Breast epithelium (tissue), 4 donors: ENCODE measurements at places on chromosomes 4 and X.

GRCh38 chrX:87583679-87584078 is 66.1 kb downstream of the KLHL4 start:
- DNase-seq = no peak

DNA sequence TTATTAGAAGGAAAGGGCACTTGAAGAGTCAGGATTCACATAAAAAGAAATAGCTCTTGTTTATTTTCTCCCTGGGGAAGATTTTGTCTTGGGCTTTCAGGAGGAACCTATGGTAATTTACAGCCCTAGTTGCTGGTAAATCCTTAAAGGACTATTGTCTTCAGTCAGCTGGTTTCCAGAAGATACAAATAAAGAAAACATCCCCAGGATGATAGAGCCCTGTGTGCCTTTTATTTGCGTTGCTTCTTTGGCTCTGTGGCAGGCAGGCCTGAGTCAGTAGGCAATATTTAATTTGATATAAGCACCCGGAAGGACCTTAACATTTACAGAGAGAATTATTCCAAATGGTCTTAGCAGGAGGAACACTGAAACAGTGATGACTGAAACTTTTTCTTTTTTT is 131.0 kb upstream of the SLC34A2 start:
- no peak for DNase-seq

DNA sequence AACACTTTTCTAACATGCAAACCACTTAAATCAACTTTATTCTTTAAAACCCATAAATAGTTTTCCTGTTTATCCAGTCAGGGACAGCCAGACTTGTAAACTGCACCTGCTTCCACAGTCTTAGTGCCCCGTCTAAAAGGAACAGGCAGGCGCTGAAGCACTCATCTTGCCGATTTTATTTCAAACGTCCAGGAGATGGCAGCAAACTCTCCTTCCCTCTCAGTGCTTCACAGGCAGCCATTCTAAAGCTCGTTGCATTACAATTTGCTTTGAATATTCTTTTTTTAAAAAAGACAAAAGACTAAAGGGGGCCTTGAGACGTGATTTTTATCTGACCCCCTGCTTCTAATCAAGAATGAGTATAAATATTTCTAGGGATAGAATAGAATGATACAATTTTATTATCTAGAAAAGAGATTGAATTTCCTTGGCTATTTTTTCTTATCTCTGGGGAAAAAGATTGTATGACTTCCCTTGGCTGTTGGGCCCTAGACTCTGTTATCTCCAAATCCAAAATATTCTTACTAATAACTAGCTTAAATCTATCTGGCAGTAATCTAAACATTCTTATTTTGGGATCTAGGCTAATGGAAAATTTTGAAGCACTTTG is 93.6 kb upstream of the MYOZ2 start:
- DNase-seq = no peak

DNA sequence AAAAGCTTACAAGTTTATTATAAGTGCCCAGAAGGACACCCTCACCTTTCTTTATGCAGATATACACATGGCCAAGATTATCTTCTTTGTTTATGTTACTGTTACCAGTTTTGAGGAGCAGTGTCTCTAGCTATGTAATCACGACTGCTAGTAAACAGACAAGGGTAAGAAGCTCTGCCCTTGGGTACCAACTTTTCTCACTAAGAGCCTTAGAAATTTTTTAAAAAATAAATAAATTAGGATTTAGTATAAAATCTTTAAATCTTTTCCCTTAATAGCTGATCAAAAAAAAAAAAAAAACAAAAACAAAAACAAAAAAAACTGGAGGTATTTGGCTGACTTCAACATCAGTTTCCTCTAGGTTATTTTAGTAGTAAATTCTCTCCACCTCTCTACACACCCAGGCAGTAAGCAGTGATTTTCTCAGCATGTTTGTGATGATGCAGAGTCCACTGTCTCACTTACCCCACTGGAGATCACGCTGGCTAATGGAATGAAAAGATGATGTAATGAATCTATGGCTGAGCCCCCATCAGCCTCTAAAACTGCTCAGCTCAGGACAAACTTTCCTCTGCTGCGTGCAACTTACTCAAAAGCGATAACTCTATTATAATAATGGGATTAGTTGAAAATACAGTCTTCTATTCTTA is 125.9 kb downstream of the FRYL start:
- DNase-seq = no peak

DNA sequence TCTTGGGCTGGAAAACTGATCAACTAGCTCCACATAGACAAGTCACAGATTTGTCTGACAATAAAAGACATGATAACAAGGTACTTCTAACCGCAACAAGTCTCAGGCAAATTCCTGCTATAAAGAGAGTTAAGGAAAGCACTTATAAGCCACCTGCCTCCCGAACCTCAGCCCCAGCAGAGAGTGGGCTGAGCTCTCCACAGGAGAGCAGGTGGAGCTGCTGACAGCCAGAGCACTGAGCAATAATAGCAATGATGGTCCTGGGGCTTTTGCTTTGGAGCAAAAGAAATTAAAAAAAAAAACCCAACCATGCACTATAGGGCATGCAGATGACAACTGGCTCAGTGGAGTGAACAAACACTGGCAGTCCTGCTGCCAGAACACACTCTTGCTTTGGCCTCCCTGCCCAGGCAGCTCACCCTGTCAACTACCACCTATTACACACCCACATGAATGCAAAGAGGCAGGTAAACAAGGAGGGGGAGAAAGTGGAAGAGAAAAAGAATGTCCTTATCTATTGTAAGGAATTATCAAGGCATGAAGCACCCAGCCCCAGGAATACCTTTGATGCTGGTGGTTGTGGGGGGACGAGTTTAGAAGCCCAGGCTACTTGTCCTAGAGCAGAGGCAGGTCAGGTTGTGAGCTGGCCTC is 135.8 kb upstream of the DGKK start:
- no peak for DNase-seq

DNA sequence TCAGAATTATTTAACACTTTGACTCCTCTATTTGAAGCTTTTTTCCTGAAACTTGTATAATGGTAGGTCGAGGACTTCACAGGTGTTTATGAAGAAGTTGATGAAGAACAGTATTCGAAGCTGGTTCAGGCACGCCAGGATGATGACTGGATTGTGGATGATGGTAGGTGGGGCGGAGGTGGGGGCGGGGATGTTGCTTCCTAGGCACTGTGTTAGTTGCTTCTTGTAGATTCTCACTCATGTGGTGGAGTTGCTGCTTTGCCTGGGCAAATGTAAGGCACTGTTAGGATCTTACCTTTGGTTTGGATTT is 9.4 kb downstream of the POLA1 start:
- no peak for DNase-seq

- DNase-seq = no peak
Observed at GRCh38 chrX:274904-275475, 6.2 kb upstream of the PLCXD1 start.

GRCh38 chr4:172657081-172657480 is 511.5 kb upstream of the GALNT7 start:
- DNase-seq = no peak

DNA sequence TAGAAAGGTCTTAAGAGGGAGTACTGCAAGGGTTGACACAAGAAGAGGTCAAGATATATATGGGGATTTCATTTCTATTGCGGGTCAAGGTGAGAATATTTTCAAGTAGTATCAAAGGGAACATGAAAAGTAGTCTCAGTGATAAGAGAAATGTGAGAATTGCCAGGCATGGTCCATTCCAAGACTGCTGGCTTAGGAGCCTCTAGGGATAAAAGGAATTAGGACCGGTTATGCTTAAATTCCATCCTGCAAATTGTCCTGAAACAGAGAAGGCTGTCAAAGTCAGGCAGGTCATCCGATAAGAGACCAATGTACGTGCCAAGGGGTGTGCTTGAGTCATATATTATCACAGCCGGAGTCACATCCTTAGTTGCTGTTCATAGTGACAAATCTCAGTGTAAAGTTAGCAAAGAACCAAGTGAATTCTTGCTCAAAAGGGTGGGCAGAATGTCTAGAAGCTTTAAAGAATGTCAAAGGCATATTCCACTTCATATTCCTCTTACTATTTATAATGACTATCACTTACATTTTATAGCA is 133.6 kb downstream of the CBLL2 start:
- no peak for DNase-seq

DNA sequence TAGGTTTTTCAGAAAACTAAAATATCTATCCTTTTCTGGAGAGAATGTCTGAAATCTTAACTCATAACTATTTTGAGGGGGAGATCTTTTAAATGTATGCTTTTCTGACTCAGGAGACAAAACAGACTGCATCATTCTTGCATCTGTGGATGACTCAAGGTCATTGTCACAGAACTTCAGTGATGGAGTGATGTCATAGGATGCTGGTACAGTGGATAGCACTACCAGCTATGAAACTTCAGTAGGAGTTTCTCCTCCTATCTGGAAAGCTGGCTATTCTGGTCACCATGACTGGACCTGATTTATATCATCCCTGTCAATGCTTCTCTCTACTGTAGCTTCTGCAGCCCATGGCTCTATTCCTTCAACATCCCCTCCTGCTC is 50.3 kb downstream of the PARM1 start:
- no peak for DNase-seq

DNA sequence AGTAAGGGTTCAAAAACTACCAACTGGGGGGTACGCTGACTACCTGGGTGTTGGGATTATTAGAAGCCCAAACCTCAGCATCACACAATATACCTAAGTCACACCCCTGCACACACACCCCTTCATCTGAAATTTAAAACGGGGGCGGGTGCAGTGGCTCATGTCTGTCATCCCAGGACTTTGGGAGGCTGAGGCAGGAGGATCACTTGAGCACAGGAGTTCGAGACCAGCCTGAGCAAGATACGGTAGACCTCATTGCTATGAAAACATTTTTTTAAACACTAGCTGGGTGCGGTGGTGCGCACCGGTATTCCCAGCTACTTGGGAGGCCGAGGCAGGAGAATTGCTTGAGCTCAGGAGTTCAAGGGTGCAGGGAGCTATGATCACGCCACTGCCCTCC is 331.0 kb downstream of the ASMT start:
- DNase-seq = no peak

GRCh38 chr4:121758925-121759568 is 5.9 kb downstream of the SMIM43 start:
- no peak for DNase-seq

GRCh38 chrX:81336455-81337152 is 134.7 kb downstream of the SH3BGRL start:
- DNase-seq = no peak

GRCh38 chrX:34900691-34901090 is 41.9 kb upstream of the FAM47B start:
- no peak for DNase-seq

DNA sequence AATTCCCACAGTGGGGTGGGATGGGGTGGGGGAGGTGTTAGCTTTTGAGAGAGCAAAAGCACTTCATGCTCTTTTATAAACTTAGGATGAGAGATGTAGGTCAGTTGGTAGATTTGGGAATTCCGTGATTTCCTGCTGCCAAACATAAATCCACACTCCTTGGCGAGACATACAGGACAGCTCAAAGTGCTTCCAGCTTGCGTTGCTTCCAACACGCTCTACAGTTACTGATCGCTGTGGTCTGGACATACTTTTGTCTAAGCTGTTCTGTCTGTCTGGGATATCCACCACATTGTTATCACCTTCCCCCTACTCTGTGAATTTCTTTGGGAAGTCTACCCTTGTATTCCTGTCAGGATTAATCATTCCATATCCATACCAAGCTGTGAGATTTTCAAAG is 117.5 kb downstream of the RAPGEF2 start:
- no peak for DNase-seq

DNA sequence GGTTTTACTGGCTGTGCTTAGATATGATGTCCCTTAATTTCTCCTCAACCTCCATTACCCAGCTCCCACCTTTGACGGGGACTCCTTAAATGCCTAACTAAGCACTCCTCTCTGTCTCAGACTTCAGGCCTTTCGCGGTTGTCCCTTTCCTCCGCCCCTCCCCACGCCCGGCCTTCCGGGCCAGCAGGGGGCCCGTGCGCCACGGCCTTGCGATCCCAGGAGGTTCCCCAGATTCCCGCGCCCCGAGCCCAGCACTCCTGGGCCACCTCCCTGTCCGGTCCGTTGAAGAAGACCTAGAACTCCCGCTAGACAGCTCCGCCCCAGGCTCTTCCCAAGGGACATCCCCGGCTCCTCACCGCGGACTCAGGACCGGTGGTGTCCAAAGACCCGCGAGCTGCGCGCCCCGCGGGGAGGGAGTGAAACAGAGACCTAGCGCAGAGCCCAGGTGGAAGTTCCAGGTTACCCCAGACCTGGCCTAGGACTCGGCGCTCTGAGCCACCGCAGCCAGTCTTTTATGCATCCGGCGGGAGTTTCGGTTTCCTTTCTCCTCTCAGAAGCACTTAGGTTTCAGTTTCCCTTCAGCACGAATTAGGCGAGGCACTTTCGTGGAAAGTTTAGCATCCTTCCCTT is at the start of gene DDX60:
Gene DDX60 (minus strand): TSS at position 487 of the 630 bp plus-strand sequence. CDS start 7,493 bp downstream, outside the sequence.
- peak; percentile 62 for DNase-seq

GRCh38 chr4:189185810-189186432 is 754.8 kb upstream of the FRG1 start:
- DNase-seq = no peak

DNA sequence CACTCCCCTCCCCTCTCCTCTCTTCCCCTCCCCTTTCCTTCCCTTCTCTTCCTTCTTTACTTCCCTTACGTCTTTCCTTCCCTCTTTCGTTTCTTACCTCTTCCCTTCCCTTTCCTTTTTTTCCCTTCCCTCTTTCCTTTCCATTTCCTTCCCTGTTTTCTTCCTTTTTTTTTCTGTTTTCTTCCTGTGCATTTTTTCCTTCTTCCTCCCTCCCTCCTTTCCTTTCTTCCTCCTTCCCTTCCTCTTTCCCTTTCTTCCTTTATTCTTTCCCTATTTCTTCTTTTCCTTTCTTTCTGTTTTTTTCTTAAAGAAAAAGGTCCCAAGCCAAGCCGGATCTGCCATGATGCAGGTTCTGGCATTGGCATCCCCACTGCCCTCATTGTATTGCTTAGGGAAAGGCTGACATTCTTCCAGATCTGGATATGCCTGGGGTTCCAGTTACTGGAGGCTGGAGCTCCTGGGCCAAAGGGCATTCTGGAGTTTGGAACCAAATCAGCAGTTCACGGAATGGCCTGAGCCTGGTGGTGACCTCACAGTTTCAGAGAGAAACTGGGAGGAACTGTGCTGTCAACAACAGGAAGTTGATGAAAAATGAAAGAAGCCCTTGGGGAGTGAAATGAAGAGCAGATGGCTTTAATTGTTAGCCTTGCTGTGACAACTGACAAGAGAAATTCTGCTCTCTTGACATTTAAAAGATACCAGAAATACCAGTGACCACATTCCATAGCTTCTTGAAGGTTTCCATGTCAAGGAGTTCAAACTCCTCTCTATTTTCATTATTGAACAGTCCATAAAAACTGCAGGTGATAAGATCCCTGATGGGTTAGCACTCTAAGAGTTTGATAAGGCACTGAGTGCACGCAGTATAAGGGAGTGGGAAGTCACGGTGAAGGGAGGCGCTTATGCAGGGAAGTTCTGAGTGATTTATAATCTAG is 622.1 kb downstream of the SPRY1 start:
- DNase-seq = no peak

GRCh38 chr4:184960505-184960971 is 57.8 kb upstream of the HELT start:
- no peak for DNase-seq

- no peak for DNase-seq
Observed at GRCh38 chr4:151718984-151719955, 41.5 kb downstream of the GATB start.
